ENCODE measurements at places on chromosomes 16 and 17.
A peak's percentile ranks its signal among the peaks of the same experiment; 100 is the strongest.

- DNase-seq: no peak
Measured at GRCh38 chr16:60100371-60100770, 1366.3 kb upstream of the GOT2 start.

DNA sequence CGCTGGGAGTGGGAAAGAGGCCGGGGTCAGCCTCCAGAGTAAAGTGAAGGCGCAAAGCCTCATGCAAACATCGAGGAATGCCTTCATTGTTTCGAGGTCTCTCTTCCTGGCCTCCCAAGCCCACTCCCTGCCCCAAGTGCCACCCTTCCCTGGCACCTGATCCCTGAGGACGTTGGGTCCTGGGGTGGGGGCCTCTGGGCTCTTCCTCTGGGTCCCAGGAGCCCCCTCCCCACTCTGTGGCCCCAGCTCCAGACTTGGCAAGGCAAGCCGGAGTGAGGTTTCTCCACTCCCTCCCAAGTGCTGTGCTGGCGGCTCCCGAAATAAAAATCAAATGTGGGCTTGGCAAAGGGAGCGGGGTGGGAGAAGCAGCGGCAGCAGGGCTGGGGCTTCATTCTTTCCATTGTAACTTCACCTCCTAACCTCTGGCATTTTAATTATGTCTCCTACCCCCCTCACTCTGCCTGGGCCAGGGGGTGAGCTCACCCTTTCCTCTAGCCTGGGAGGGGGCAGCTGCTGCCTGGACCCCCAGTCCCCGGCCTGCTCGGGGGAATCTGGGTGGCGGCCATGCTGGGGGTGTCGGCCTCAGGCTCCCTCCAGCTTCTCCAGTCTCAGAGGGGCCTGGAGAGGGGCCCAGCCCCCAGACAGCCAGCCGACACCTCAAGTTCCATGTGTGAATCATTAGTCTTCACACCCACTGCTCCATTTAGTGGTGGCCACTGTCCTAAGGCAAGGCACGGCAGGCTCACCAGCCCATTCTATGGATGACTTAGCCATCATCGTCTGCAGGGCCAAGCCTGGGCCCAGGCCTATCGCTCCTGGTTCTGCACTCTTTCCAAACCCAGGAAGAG, 14.6 kb upstream of the TMEM92 start:
- DNase-seq: peak; percentile 23

- no peak for DNase-seq
Measured at GRCh38 chr16:883781-884180, 83.2 kb upstream of the GNG13 start.

- no peak for DNase-seq
Measured at GRCh38 chr16:88530858-88531203, 39.4 kb upstream of the ZC3H18 start.

GRCh38 chr17:4583206-4583605, 1.1 kb upstream of the SMTNL2 start:
- DNase-seq: no peak

Data from 8988T (cell line).